NCI-H187 treated with DMSO at 0.1 percent for 48 hours (cell line): ENCODE measurements at places on chromosomes 12 and 14.
A peak's percentile ranks its signal among the peaks of the same experiment; 100 is the strongest.

- DNase-seq, result no peak
Observed at GRCh38 chr14:82897469-82898308, 1364.0 kb upstream of the SEL1L start.

GRCh38 chr12:108459149-108459548 is 55.9 kb upstream of the FICD start:
- no peak for DNase-seq

DNA sequence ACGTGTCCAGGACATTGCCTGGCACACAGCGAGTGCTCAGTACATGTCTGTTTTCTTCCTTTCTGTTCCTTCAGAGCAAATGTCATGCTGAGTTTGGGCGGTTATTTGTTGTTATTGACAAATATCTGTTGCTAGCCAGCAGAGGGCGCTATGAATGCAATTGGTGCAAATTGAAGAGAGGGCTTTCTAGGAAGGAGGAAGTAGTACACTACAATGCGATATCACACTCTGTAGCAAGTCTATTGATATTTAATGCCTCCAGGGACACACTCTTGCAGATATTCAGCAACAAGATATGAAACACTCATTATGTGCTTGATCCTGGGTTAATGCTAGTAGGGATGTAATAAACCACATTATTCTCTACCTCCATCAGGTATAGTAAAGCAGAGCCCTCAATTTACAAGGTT is 267.3 kb upstream of the SRRM4 start:
- peak; percentile 14 for DNase-seq

DNA sequence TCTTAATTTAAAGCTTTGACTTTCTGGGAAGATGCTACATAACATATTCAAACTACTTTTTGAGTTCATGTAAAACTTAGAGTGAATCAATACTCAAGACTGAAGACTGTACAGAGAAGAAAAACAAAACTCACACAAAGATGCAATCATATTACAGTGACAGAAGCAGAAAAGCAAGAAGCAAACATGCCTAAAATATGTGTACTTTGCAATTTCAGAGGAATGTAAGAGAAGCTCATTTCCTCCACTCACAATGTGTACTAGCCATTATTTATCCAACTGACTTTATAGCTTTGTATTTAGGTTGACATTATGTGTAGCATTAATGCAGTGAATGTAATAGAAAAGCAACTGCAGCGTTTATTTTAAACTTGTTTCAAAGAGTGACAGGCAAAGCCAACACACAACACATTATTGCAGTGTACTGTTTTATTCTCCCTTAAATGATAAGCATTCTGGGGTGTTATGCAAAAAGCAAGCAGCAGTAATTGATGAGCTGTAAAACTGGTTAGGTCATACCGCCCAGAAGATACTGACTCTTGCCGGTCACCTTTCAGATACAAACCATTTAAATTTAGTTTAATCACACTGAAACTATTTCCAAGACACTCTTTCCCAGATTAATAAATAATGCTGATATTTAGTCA is 88.2 kb upstream of the PAWR start:
- no peak for DNase-seq

- DNase-seq, result no peak
Observed at GRCh38 chr12:85507456-85507855, 227.4 kb downstream of the ALX1 start.

GRCh38 chr12:123319273-123319672 is 45.4 kb downstream of the SBNO1 start:
- no peak for DNase-seq

GRCh38 chr14:57493467-57494181 is at the start of gene CCDC198:
Gene CCDC198 (minus strand): TSS chr14:57493857. CDS start chr14:57493715, 142 bp downstream.
- DNase-seq, result no peak

DNA sequence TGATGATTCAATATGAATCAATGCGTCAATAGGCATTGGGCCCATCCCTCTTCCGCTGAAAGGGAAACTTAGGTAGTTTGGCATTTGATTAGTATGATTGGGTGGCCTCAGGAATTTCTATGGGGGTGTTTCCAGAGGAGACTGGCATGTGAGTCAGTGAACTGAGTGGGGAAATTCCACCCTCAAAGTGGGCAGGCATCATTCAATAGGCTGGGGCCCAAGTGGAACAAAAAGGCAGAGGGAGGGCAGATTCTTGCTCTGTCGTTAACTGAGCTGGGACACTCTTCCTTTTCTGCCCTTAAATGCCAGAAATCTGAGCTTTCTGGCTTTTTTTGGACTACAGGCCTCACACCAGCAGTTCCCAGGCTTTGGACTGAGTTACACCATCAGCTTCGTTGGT is 373.5 kb downstream of the RPS29 start:
- no peak for DNase-seq

- no peak for DNase-seq
Observed at GRCh38 chr14:69587389-69587788, 12.7 kb upstream of the CCDC177 start.

GRCh38 chr14:27267876-27268275 is 670.0 kb upstream of the NOVA1 start:
- no peak for DNase-seq

- no peak for DNase-seq
Observed at GRCh38 chr14:35368583-35369392, 35.8 kb downstream of the NFKBIA start.

- DNase-seq, result no peak
Observed at GRCh38 chr12:26790645-26790994, 42.4 kb downstream of the ITPR2 start.

DNA sequence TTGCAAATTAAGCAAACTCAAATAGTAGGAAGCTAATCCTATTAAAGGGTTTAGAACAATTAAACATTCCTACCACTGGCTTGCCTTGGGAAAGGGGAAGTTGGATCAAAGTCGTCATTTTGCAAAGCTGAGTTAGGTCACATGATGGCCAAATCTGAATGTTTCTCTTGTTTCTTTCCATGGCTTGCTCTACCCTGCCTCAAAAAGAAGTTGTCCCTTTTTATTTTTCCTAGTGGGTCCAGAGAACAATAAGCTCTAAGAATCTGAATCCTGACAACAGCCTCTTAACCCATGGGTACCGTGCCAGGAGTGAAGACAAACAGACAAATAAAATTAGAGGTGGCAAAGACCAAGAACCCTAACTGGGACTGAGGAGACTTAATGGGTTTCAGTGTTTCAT is 26.2 kb upstream of the NPFF start:
- DNase-seq, result no peak

- no peak for DNase-seq
Observed at GRCh38 chr12:64983771-64984278, 137.3 kb downstream of the WIF1 start.

DNA sequence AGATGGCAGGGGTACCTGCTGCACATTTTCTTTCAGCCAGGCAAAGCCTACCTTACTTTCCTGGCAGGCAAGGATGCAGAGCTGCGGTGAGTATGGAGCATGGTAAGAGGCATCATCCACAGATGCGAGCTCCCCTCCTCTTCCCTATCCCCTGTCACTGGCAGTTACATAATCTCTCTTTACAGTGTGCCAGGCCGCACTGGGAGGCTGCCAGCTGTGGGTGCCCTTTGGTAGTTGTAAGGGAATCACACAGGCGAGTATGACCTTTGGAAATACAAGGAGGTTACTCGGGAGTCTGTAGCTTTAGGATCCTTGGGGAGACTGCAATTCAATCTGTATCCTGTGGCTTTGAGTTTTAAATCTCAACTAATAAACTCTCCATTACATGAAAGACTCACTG is 132.5 kb downstream of the KTN1 start:
- no peak for DNase-seq

DNA sequence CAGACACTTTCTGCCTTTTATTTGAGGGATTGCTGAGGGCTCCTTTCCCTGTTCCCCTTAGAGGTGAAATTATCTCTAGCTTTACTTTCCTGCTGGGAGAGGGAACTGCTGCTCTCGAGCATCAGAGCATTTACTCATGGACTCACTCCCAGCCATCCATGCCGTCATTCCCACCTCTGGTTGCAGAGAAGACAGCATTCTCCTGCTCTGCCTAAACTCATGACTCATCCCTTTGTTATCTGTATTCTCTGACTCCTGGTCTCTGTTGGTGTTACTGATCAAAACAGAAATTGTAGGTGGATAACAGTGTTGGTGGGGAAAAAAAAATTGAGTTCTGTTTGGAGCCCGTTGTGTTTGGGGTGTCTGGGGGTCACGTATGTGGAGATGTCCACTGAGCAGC is 159.3 kb downstream of the TTC8 start:
- DNase-seq, result no peak

GRCh38 chr12:104858611-104859543 is 99.2 kb downstream of the SLC41A2 start:
- DNase-seq, result no peak

- DNase-seq, result no peak
Observed at GRCh38 chr12:121278169-121279070, 18.1 kb downstream of the CAMKK2 start.

DNA sequence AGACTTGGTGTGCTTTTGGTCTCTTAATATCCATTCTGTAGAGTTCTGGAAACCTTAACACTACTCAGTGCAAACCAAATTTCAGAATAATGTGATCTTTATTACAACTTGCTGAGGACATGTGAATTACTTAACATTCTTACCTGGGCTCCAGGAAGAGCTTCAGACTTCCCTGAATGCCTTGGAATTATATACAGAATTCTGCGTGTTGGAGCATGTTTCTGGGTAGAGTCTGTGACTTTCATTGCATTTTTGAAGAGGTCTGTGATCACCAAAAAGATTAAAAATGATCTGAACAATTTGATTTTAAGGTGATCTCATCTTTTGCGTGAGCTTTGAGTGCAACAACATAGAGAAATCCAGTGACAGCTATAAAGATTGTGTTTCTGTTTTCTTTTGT is 35.4 kb downstream of the ZDHHC17 start:
- no peak for DNase-seq

GRCh38 chr14:66645716-66646115 is 137.8 kb downstream of the GPHN start:
- DNase-seq, result no peak

DNA sequence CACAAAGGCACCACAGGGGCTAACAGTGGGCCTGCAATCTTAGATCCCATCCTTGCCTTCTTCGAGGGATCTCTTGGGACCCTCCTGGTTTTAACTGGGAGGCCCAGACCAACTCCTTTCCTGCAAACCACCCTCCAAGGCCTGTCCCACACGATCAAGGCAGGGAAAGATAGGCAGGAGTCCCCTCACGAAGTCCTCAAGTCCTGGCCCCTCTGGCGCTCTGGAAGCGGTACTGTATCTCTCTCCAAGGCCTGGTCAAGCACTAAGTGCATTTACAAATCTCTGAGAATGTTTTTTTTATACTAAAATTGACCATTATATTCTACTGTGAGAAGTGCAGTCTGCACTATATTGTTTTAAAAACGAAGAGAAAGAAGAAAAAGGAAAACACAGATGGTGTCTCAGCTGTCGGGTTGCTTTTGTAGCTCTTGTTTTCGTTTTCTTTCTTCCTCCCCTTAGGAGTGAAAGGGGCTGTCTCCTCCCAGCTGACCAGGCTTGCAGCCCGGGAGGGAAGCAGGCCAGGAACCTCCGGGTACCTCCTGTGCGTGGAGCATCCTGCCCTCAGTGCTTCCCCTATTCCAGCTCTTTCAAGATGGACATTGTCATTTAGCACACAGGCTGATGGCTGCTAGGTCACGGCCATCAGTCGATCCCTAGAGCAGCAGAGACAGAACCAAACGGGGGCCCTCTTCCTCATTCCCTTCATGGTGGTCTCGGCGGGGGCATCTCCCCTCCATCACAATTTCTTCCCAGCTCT is 56.7 kb downstream of the FAM222A start:
- no peak for DNase-seq

- no peak for DNase-seq
Observed at GRCh38 chr14:54572316-54572715, 5.4 kb downstream of the SAMD4A start.

DNA sequence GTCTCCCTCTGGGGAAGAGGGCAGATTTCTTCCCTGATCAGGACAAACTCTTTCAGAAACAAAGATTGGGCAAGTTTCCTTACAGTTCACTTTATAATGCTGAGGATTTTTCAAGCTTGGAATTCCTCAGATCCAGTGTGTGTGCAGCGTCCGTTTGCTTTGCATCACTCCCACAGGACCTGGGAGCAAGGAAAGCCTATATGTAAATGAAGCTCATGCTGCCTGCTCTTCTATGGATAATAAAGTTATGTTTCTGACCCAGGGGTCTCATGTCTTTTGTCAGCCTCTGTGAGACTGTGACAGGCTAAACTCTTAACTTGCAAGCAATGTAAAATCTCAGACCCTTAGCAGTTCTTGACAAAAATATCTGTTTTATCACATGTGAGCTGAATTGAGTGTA is 41.6 kb downstream of the TRHDE start:
- no peak for DNase-seq

DNA sequence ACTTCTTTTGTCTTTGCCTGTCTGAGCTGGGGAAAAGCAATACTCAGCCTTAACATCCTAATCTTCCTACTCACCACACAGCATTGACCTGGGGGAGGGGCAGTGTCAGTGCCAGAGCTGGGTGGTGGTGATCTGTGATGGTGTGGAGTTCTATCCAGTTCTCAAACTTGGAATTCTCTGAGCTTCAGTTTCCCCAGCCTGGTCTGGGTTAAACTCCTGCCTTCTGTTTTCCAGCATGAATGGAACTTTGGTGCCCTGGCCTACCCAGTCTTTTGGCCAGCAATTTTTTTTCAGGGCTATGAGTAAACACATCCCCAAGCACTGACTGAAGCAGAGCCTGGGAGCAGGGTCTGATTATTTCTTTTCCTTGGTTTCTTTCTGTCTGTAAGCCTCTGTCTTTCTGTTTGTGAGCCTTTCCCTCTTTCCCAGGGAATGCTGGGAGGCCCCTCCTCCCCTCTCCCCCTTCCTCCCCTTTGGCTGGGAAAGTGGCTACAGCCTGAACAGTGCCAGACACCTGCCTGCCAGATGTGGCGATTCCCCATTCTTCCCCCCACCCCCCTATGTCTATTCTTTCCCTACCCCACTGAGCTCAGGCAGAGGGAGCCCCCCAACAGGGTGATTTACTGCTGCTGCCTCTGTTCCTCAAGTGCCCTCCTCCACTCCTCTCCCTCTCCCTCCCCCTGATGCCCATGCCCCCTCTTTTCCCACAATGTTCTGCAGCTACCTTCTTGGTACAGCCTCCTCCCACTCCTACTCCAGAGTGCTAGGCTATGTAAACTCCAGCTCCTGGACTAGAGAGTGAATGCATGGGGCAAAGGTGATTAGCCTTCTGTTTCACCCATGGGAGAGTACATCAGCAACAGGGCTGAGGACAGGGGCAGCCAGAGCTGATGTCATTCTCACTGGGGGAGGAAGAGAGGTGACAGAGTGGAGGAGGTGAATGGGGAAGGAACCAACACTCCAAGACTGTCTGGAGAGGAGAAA is 11.1 kb downstream of the GPR84 start:
- peak; percentile 64 for DNase-seq

GRCh38 chr12:121238604-121239350 is 28.8 kb downstream of the P2RX4 start:
- DNase-seq, result no peak

DNA sequence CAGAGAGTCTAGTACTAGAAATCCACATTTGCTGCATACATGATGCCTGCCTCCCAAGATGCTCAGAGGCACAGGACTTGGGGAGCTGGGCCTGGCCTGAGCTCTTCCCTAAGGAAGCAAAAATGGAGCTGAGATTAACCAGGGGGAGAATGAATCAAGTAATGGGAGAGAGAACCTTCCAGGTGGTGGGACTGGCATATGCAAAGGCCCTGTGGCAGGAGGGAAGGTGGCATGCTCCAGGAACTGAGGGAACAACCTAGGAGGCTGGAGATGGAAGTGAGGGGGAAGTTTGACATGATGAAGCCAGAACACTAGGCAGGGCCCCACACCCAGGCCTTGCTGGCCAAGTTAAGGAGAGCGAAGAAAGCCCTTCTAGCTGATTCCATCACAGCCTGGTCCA is 23.3 kb downstream of the TMEM63C start:
- DNase-seq, result no peak

GRCh38 chr14:91861091-91861490 is 6.2 kb downstream of the TC2N start:
- no peak for DNase-seq
